ENCODE measurements at places on chromosomes 13 and 19.
A peak's percentile ranks its signal among the peaks of the same experiment; 100 is the strongest.

DNA sequence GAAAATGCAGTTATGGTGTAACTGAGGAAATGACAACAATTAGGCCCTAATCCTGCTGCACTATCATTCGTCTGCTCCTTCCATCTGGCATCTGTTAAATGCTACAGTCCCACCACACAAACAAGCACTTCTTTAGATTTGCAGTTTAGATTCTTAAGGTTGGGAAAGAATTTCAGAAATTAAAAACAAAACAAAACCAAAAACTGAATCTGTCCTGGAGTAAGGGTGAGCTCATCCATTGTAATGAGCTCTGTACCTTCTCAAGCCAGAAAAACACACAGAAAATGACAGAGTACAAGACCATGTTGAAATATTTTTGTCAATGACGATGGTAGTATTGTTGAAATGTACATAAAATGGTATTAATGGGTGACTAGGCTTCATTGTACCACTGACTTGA lies 28.3 kb downstream of the SMAD9 start:
- DNase-seq: no peak

GRCh38 chr19:16922949-16923348 lies 34.1 kb downstream of the F2RL3 start:
- no peak for DNase-seq

GRCh38 chr19:55082020-55082851 lies 6.6 kb downstream of the EPS8L1 start:
- DNase-seq: no peak

DNA sequence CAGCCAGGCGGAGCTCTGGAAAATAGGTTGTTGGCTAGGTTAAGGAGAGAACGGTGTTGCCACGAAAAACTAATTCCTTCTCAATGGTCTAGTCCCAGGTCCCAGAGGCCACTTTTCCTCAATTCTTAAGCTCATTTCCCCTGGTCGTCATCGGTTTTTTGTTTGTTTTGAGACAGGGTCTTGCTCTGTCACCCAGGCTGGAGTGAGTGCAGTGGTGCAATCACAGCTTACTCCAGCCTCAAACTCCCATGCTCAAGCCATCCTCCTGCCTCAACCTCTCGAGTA lies 1.2 kb downstream of the SF3A2 start:
- no peak for DNase-seq

DNA sequence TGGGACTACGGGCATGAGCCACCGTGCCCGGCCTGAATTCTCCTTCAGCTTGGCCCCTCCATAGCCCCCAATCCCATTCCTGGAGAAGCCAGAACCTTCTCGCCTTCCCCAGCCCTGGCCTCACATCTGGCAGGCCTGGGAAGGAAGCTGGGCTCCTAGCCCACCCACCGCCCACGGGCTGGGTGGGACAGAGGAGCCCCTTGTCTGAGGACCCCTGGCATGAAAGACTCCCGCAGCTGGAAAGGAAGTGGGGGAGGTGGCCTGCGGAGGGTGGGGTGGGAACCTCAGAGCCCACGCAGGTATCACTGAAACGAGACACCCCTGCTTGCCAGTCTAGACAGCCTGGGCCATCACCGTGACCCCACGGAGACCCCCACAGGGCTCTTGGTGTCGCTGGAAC lies 7.7 kb upstream of the NANOS3 start:
- DNase-seq: no peak

DNA sequence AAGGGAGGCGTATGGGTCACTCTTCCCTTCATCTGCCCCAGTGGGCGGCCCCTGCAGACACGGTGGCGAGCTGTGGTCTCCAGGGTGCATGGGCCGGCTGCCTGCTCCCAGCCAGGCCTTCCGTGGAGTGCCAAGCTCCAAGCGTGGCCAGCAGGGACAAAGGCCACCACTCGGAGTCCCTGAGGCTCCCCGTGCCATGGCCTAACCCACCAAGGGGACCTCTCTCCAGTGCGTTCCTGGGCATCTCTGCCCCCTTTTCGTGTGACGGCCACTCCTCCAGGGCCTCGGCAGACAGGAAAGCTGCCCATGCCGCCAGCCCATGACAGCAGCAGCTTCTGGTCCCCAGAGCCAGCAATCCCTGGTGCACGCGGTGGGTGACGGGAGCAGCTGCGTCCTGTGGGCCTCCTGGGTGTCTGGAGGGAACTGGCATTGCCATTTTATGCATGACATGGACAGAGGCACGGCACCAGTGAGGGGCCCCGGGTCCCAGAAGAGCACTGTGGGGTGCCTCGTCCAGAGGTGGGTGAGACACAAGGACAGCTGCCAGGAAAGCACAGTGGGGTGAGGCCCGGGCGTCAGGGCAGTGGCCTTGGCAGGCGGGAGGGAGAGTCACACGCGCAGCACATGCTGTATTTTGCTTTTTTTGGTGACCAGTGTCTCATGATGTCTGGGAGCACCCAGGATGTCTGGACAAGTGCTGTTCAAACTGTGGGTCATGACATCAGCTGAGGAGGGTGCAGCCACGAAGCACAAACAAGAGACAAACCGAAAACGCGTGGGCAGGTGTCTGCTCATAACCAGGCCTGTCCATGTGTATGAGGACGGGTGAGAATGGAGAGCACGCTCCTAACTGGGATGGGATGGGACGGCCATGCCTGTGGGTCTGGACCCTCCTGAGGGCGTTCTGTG lies 32.3 kb downstream of the CEBPG start:
- DNase-seq: peak; percentile 71

- DNase-seq: no peak
Observed at GRCh38 chr13:76586842-76587241, 299.4 kb downstream of the KCTD12 start.

GRCh38 chr19:45151320-45151719 lies 9.5 kb downstream of the NKPD1 start:
- DNase-seq: no peak

- DNase-seq: no peak
Observed at GRCh38 chr13:110037925-110038573, 251.7 kb upstream of the IRS2 start.

- no peak for DNase-seq
Observed at GRCh38 chr19:42105368-42105767, 26.9 kb downstream of the POU2F2 start.

- DNase-seq: no peak
Observed at GRCh38 chr19:35805526-35806102, 7.0 kb downstream of the PRODH2 start.

DNA sequence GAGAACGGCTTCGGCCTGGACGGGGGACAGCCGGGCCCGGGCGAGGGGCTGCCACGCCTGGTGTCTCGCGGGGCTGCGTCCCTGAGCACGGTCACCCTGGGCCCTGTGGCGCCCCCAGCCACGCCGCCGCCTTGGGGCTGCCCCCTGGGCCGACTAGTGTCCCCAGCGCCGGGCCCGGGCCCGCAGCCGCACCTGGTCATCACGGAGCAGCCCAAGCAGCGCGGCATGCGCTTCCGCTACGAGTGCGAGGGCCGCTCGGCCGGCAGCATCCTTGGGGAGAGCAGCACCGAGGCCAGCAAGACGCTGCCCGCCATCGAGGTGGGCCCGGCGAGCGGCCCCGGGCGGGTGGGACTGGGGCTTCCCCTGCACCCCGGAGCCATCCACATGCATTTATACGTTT lies 10.7 kb downstream of the RELB start:
- DNase-seq: no peak

DNA sequence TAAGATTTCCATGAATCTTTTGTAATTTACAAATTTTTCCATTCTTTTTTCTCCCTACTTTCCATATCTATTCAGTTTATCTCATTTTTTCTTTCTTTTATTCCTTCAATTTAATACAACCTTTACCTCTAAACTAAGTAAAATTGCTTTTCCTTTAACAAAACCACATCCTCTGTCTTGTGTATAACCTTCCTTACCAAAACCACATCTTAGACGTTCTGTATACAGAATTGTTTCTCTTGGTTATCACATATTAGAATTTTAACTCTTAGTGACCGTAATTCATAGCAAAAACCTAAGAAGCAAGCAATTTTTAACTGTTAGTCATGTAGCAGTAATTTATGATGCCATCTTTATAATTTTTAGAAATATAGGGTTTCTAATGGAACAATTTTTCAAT lies 15.0 kb downstream of the PPP5C start:
- no peak for DNase-seq

DNA sequence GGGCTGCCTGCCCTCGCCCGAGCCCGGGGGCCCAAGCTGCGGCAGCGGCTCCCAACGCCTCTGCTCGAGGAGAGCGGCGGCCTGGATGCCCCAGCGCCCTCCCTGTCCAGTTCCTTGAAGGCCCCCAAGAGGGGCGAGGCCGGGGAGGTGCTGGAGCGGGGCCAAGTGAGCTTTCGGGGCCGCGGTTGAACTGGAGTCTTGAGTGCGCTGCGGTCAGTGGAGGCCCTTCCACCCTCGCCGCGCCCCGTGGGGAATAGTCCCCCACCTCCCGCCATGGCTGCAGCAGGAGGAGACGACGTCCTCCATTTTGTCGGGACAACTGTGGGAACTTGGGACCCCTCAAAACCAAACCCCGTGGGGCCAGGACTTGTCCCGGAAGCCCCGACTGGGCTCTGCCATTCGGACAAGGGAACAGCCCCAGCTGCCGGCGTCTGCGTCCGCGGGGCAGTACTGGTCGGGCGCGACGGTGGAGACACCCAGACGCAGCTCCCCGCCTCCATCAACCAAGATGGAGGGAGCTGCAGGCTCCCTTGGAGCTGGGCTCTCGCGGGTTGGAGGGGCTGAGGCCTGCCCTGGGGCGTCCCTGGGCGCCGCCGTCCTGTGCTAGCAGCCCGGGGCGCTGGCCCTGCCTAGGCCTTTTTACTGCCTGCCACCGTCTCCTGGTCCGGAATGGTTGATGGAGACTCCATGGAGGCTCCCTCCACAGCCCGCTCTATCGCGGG lies 736 bp upstream of the ZMYM5 start:
- peak; percentile 71 for DNase-seq

DNA sequence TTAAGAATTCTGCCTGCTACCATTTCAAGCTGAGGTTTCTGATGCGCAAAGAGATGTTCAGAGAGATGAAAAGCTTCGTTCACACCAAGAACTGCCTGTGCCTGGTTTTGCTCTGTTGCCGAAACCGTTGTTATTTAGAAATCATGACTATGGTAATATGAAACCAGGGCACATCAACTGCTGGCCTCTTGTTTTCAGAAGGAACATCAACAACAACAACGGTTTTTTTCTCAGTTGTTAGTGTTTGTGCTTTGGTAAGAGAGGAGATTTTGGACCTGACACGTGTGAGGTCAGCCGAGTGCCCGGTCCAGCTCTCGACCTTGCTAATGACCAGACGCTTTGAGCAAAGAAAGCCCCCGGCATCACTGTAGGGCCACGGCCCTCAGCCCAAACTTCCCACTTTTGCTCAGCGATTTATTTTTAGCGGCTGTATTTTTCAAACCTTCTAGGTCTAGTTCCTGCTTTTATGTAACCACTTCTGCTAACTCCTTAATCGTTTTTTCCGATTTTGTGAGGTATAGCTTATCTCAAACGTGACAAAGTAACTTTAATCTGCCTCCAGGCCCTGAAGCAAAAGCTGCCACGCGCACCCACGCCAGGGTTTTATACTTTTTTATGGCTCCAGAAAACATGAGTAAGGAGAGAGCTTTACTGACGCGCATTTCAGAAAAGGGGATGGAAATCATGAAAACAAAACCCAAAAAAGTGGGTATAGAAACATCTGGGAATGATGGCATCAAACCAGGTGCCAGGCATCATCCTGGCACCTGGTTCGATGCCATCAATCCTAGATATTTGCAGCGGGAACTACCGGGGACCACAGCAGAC lies 42.0 kb downstream of the KLF2 start:
- peak; percentile 73 for DNase-seq

- no peak for DNase-seq
Observed at GRCh38 chr19:39106194-39106593, 19.4 kb upstream of the PAK4 start.

- no peak for DNase-seq
Observed at GRCh38 chr19:51714848-51715247, 8.9 kb downstream of the HAS1 start.

GRCh38 chr19:33679696-33680095 lies 57.9 kb downstream of the CHST8 start:
- no peak for DNase-seq

DNA sequence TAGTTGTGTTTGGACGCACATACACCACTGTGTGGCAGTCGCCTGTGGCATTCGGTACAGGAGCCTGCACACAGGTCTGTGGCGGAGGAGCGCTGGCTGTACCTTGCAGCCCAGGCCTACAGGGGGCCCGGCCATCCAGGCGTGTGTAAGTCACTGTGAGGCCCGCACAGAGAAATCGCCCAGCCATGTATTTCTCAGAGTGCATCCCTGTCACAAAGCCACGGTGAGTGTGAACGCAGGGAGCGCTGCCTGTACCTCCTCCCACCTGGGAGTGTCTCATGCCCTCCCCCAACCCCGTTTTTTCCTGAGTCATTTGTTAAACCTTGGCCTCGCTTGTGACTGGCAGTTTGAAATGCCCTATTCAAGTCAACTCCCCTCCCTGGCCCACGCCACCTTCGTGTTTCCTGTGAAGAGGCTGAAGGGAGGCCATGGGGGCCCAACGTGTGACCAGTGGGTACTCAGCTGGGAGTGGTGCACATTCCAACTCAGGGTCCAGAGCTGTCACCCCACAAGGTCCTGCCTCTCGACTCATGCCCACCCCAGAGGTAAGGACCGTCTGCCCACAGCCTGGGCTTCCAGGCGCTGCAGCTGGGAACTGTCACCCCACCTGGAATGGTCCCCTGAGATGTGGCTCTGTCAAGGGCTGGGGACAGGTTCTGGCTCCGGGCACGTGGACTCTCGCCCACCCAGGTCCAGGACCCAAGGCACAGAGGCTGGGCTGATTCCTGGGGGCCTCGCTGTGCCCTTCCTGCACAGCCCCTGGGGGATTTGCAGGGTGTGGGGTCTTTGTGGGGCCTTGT lies 11.6 kb upstream of the RASA3 start:
- DNase-seq: peak; percentile 71

GRCh38 chr13:52775511-52775910 lies 35.9 kb upstream of the CNMD start:
- no peak for DNase-seq

GRCh38 chr13:112172017-112172416 lies 105.1 kb downstream of the SOX1 start:
- no peak for DNase-seq

DNA sequence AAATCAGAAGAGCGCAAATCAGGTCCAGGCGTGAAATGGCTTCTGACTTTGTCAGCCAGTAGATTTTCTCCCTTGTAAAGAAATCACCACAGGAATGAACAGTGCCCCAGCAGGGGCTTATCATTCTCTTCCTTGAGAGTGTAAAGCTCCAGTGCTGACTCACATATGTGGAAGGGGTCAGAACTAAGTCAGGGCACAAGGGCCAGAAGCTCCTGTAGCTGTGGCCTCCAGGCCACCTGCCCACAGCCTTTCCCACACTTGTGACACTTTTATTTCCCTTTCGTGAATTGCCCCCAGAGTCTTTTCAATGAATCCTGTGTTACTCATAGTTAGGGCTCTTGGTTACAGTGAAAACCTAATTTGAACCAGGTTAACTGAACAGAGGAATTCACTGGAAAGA lies 99.6 kb downstream of the SUCLA2 start:
- no peak for DNase-seq

DNA sequence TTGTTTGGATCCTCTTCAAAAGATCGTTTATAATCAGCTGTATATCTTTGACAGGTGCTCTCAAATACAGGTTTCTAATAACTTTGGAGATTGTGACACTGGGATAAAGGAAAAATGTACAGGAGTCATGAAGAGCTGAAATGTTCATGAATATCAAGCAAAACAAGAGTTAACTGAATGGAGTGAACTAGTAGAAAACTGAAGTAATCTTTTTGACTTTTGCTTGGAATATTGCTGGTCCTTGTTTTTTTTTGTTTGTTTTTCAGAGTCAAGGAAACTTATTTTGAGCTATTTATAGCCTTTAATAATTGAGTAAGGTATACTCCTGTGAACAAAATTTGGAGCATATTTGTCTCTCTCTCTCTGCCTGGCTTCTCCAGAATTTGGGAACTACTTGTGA lies 25.3 kb downstream of the MED4 start:
- DNase-seq: no peak

All from GM13976 (cell line).